HFFc6 (cell line): ENCODE measurements at places on chromosomes 1 and 21.
A peak's percentile ranks its signal among the peaks of the same experiment; 100 is the strongest.

GRCh38 chr1:31734582-31735107, 29.5 kb downstream of the ADGRB2 start:
- no peak for DNase-seq

DNA sequence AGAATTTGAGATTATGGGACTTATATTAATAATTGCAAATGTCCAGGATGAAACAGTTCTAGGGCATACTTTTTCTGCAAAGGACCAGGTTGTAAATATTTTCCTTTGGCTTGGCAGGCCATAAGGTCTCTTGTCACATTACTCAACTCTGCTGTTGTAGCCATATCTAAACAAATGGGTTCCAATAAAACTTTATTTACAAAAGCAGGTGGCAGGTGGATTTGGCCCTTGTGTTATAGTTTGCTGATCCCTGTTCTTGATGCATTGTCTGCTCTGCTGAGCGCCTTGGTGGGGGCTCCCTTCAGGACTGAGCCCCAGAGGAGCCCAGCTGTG, 258.5 kb downstream of the FOXD2 start:
- no peak for DNase-seq

DNA sequence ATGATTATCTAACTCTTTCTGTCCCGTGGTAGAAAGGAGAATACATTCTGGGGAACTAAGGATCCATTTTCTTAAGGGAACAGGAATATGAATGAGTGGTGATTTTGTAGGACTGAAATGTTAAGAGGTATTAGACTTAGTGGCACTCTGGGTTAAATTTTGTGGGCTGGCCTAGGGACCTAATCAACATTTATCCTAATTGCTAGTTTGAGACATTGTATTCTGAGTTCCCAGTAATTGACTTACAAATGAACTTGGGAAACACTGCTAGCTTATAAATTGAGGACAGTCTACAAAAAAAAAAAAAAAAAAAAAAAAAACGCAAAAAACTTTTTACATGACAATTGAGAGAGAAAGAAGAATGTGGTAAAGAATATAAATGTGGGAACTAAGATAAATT, 136.6 kb upstream of the ZP4 start:
- no peak for DNase-seq

- DNase-seq = no peak
Measured at GRCh38 chr1:115059316-115059715, 29.7 kb downstream of the TSHB start.

DNA sequence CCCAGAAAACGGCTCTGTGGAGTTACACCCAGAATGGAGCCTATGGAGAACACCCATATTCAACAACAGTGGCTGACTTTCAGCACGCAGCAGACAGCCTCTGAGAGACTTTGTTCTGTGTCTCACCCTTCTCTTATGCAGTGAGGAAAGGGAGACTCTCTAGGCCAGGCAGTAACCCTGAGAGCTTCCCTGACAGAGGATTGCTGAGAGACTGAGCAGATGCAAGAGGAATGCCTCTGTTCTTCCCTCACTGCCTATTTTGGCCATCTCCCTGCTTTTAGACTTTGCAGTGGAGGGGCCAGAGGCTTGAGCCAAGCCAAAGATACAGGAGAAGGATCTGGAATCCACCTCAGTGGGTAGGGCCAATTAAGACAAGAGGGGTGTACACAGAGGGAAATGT, 41.8 kb upstream of the SLC16A1 start:
- no peak for DNase-seq

DNA sequence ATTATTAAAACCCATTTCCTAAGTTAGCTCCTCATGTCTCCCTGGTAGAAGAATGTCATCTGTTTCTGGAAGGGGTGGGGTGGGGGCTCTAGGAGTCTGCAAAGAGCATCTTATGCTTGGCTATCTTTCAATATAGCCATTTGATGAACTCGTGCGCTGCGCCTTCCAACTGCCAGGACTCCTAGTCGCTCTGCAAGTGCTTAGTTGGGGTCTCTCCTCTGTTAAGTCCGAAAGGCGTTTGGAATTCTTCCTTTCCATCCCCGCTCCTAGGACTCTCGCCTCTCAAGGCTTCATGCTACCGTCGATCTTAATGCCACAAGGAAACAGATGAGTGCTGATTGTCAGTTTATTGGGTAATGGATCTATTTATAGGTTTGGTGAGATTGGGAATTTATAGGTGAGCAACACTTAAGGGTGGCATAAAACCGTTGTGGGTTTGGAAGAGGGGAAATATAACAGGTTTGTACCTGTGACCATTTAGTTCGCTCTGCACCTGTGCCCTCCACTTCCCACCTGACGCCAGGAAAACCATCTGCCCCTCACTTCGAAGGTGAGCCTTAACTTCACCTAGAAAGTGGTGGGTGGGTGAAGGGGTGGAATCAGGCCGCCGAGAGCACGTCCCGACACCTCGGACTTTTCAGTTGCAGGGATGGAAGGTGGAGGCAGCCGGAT, 1.1 kb downstream of the KCNH1 start:
- no peak for DNase-seq

DNA sequence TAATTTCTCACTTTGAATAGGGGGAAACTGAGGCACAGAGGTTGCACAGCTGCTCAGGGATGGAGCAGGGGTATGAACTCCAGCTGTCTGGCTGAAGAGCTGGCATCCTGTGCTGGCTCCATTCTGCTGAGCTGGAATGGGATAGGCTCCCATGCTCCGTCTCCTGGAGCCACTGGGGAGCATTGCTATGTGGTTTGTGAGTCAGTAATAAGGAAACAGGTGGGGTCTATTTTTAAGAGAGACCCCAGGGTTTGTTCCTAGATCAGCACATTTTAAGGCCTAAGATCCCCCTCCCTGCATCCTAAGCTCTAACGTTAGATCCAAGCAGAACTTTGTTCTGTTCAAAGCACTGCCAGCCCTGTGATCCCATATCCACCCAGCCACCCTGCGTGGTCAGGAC, 72.2 kb downstream of the LACTBL1 start:
- DNase-seq = no peak

DNA sequence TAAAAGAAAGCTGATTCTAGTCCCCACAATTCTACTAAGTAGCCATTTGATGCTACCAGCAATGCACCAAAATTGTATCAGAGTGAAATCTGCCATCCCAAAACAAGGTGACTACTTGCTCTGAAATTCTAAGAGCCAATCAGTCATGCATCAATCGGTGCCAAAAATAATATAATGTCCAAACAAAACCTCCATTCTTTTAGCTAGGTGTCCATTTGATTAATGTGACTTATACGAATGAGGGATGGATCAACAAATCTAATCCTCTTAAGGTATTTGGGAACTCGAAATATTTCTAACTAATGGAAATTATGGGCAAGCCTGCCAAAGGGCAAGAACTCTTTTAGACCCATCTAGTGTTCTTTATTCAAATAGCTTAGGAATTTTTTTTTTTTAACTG, 66.4 kb upstream of the NEK2 start:
- no peak for DNase-seq

- no peak for DNase-seq
Measured at GRCh38 chr1:198467907-198468306, 72.6 kb downstream of the ATP6V1G3 start.

- no peak for DNase-seq
Measured at GRCh38 chr1:82788660-82789059, 987.9 kb downstream of the ADGRL2 start.

DNA sequence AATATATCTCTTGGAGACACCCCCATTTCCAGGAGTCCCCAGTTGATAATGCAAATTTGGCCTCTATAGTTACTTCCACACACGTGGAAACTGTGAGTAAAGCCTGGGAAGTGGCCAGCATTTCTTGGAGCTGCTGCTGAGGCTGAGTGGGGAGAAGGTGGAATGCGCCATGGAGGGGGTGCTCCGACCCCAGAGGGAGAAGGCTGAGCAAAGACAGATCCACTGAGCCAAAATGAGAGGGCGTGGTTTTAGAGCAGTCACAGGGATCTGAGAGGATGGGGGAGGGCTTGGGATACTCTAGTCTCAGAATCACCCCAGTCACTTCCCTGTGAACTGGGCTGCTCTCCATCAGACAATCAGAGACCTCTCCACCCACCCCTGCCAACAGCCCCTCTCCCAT, 38.7 kb downstream of the TRIM62 start:
- DNase-seq = peak; percentile 12

DNA sequence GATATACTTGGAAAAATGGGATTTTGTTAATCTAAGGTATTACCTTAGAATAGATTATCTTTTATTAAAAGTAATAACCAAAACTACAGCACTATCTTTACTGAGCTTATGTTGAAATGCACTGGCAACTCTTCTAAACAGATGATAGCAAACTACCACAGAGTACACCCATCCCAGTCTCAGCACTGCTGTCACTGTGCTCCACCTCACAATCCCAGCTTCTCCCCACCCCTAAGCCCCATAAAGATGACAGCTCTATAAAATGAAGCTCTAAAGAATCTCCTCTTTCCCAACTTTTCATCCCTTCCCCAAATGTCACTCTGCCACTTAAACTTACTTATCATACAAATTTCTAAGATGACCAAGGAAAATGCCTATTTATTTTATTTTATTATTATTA, 6.4 kb downstream of the DSTYK start:
- no peak for DNase-seq
